ENCODE measurements at places on chromosomes 1 and 21. TPM values are rescaled to one million over a fixed set of nuclear protein-coding genes. Genes with fewer than 3 reads are reported as not detected.

The GNPAT gene
- total RNA-seq = 64.4 TPM

The SLC9C2 gene
- not detected for total RNA-seq

The FAM167B gene
- total RNA-seq = not detected

The TSTD1 gene
- 35.2 TPM for total RNA-seq

The CD101 gene
- 0.42 TPM for total RNA-seq

The FAM151A gene
- not detected for total RNA-seq

The EDN2 gene
- 0.66 TPM for total RNA-seq

The CELA3A gene
- total RNA-seq = not detected

The C1orf115 gene
- total RNA-seq = 1.6 TPM

The AMY2A gene
- not detected for total RNA-seq

The FMO2 gene
- total RNA-seq = not detected

The PHLDA3 gene
- 169 TPM for total RNA-seq

The EDARADD gene
- total RNA-seq = 1.1 TPM

The SH2D1B gene
- not detected for total RNA-seq

The S100A3 gene
- total RNA-seq = 85.7 TPM

The TSPAN2 gene
- total RNA-seq = 0.42 TPM

Measured in MCF 10A (cell line).